ENCODE measurements at places on chromosomes 5 and 9. TPM values are rescaled to one million over a fixed set of nuclear protein-coding genes. Genes with fewer than 3 reads are reported as not detected.

- H3K27ac ChIP-seq, result no peak overlapping the region
- H3K4me1 ChIP-seq, result no peaks in the 10 kb centered on the region
- H3K4me3 ChIP-seq, result no peak overlapping the region
- DNase-seq, result no peak
These were observed 177.9 kb downstream of the PCSK1 start for GRCh38 chr5:96254980-96255691.

GRCh38 chr5:32664523-32664922 is 46.6 kb upstream of the NPR3 start:
- no peaks in the 10 kb centered on the region for H3K4me1 ChIP-seq
- no peak overlapping the region for H3K4me3 ChIP-seq
- no peak overlapping the region for H3K27ac ChIP-seq
- no peak for DNase-seq
- H3K27me3 ChIP-seq, result no peaks in the 10 kb centered on the region

DNA sequence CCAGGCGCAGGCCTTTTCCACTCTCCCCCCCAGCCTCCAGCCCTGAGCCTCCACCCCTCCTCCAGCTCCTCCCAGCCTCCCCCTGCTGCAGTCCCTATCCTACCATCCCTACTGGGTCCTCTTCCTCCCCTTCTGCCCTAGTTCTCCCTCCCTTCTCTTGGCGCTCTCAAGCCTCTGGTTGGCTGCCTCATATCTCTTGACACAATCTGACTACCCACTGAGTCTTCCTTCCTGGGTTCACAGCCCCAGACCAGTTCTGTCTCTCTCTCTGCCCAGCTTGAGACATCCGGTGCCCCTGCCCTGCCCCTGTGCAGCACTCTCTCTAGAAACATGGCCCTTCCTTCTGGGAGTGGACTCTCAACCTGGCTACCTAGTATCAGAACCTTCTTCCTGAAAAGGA is 76.2 kb downstream of the TSPAN17 start:
- H3K27me3 ChIP-seq, result no peaks in the 10 kb centered on the region
- H3K4me1 ChIP-seq, result peaks cover 24% of the 10 kb centered on the region
- no peaks in the 10 kb centered on the region for H3K36me3 ChIP-seq

GRCh38 chr9:108850293-108850897 is 5.4 kb downstream of the ACTL7B start:
- no peak overlapping the region for H3K27ac ChIP-seq
- H3K4me1 ChIP-seq, result peaks cover 7% of the 10 kb centered on the region
- no peak overlapping the region for H3K4me3 ChIP-seq
- H3K27me3 ChIP-seq, result no peaks in the 10 kb centered on the region

DNA sequence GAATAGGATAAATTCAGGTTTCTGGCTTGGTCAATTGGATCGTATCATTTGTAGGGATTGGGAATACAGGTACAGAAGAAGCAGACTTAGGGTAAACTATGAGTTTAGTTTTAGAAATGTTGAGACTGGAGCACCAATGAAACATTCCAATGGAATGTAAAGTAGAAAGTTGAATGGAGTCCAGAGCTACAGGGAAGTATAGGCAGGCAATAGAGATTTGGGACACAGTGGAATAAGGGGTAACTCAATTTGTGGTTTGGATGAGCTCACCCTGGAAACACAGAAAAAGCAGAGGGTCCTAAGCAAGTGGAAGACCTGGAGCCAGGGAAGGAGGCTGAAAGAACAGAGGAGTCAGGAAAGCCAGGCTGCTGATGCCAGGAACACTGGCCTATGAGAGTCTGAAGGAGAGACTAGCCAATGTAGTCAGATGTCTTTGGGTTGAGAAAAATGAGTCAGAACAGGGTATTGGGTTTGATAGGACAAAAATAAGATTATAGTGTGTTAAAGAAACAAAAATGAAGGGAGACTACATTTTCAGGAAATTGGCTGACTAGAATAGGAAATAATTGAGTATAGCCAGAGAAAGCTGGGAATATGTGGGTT is 72.8 kb downstream of the STARD4 start:
- no peak for DNase-seq
- H3K27ac ChIP-seq, result no peak overlapping the region
- no peaks in the 10 kb centered on the region for H3K27me3 ChIP-seq
- no peaks in the 10 kb centered on the region for H3K4me1 ChIP-seq
- H3K36me3 ChIP-seq, result no peaks in the 10 kb centered on the region

- no peak for DNase-seq
- H3K27ac ChIP-seq, result no peak overlapping the region
- H3K36me3 ChIP-seq, result peaks cover 9% of the 10 kb centered on the region
- H3K27me3 ChIP-seq, result no peaks in the 10 kb centered on the region
- no peaks in the 10 kb centered on the region for H3K4me1 ChIP-seq
These were observed 33.9 kb downstream of the HACD4 start for GRCh38 chr9:20997503-20998076.

Gene PRLR
- total RNA-seq, result 0.06 TPM

GRCh38 chr9:75930730-75931321 is 40.4 kb downstream of the PCSK5 start:
- H3K27me3 ChIP-seq, result no peaks in the 10 kb centered on the region
- peaks cover 3% of the 10 kb centered on the region for H3K4me1 ChIP-seq
- no peak overlapping the region for H3K27ac ChIP-seq
- no peak overlapping the region for H3K4me3 ChIP-seq
- DNase-seq, result peak; percentile 5
- no peaks in the 10 kb centered on the region for H3K36me3 ChIP-seq

DNA sequence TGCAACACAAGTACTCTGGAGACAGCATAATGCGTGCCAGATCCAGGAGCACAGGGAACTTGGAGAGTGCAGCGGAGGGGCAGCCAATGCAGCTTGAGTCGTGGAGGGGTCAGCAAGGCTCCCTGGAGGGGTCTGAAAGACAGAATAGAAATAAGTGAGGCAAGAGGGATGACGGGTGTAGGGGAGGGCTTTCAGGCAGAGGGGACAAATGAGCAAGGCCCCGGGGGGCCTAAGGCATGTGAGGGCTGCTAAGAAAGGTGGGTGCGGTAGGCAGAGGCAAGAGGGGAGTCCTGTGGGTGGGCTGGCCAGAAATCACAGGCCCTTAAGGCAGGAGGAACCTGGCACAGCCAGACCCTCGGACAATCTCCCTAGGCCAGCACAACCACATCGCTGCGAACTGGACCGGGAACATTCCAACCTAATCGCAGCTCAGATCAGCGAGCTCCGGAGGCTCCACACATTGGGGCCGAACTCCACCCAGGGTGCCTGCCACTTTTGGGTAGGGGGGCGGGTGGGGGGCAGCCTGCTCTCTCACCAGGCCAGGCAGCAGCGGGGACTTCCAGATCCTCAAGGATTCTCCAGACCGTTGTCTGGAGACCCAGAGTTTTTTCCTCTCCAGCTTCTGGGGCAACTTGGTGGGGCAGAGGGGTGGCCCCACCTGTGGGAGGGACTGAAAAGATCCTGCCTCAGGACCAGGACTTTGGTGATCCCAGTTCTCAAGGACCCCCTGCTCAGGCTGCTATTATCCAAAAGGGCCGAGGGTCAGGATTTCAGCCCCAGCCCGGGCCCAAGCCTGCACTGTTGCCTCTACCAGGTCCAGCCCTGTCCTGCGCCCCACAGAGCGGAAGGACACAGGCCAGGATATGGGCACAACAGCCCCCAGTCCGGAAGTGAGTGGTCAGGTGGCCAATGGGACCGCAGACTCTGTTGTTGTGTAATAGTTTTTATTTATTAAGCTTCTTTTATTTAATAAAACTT is 22.7 kb upstream of the CYSTM1 start:
- DNase-seq, result no peak
- no peaks in the 10 kb centered on the region for H3K36me3 ChIP-seq
- no peak overlapping the region for H3K27ac ChIP-seq
- H3K27me3 ChIP-seq, result peaks cover 40% of the 10 kb centered on the region
- H3K4me1 ChIP-seq, result no peaks in the 10 kb centered on the region

DNA sequence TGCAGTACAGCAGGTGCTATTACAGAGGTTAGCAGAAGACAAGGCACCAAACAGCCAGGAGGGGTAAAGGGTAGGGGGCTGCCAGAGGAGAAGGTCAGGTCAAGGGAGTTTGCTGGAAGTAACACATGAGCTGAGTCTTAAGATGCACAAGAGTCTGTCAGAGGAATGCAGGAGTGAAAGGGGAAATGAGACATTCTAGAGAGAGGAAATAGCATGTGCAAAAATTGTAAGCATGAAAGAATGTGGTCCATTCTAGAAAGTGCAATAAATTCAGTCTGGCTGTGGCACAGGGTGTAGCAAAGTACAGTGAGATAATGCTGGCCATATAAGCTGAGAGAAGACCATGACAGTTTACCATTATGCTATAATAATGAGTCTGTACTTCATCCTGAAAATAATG is 6.6 kb downstream of the GOLGA1 start:
- no peak for DNase-seq
- H3K36me3 ChIP-seq, result peaks cover 32% of the 10 kb centered on the region
- no peak overlapping the region for H3K4me3 ChIP-seq
- no peaks in the 10 kb centered on the region for H3K27me3 ChIP-seq

GRCh38 chr5:72441862-72442540 is 65.2 kb downstream of the ZNF366 start:
- no peak for DNase-seq
- no peak overlapping the region for H3K4me3 ChIP-seq
- peaks cover 5% of the 10 kb centered on the region for H3K4me1 ChIP-seq
- no peaks in the 10 kb centered on the region for H3K36me3 ChIP-seq
- no peak overlapping the region for H3K27ac ChIP-seq

DNA sequence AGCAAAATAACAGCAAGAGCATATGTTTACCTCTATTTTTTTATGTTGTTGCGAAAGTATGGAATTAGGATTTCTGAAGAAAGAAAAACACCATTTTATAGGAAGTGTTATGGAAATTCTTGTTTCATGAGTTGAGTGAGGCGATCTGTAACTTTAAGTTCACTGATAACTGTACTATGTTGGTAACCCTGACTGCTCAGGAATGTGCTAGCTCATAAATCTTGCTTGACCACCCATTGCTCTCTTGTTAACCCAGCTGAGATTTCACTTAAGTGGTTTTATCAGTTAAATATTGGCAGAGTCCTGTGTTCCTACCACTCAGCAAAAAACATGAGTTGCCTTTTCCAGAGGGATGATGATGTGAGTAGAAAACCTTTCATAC is 91.1 kb upstream of the STARD4 start:
- no peak overlapping the region for H3K4me3 ChIP-seq
- H3K27me3 ChIP-seq, result no peaks in the 10 kb centered on the region
- H3K27ac ChIP-seq, result peak overlapping the region; percentile 64
- H3K4me1 ChIP-seq, result peaks cover 17% of the 10 kb centered on the region
- no peaks in the 10 kb centered on the region for H3K36me3 ChIP-seq

GRCh38 chr5:169826618-169827017 is 153.7 kb downstream of the INSYN2B start:
- DNase-seq, result no peak
- no peak overlapping the region for H3K27ac ChIP-seq
- H3K36me3 ChIP-seq, result no peaks in the 10 kb centered on the region
- no peak overlapping the region for H3K4me3 ChIP-seq
- no peaks in the 10 kb centered on the region for H3K27me3 ChIP-seq

GRCh38 chr5:115229606-115230005 is 33.1 kb downstream of the PGGT1B start:
- H3K36me3 ChIP-seq, result peaks cover 9% of the 10 kb centered on the region
- DNase-seq, result no peak
- no peaks in the 10 kb centered on the region for H3K27me3 ChIP-seq
- H3K4me3 ChIP-seq, result no peak overlapping the region
- no peaks in the 10 kb centered on the region for H3K4me1 ChIP-seq
- H3K27ac ChIP-seq, result no peak overlapping the region

- DNase-seq, result no peak
- no peaks in the 10 kb centered on the region for H3K27me3 ChIP-seq
- no peaks in the 10 kb centered on the region for H3K4me1 ChIP-seq
- H3K4me3 ChIP-seq, result no peak overlapping the region
- peaks cover 6% of the 10 kb centered on the region for H3K36me3 ChIP-seq
These were observed 103.4 kb downstream of the PHF2 start for GRCh38 chr9:93679536-93680442.

- peaks cover 10% of the 10 kb centered on the region for H3K4me1 ChIP-seq
- H3K36me3 ChIP-seq, result no peaks in the 10 kb centered on the region
- H3K27me3 ChIP-seq, result peaks cover under 1% of the 10 kb centered on the region
- no peak for DNase-seq
- no peak overlapping the region for H3K4me3 ChIP-seq
These were observed 5.3 kb upstream of the CFAP95 start for GRCh38 chr9:69815313-69815712.

- no peak for DNase-seq
- no peaks in the 10 kb centered on the region for H3K4me1 ChIP-seq
- H3K36me3 ChIP-seq, result no peaks in the 10 kb centered on the region
- H3K27me3 ChIP-seq, result peaks cover 93% of the 10 kb centered on the region
- H3K4me3 ChIP-seq, result no peak overlapping the region
These were observed 546.1 kb downstream of the NR2F1-AS1 start for GRCh38 chr5:93034621-93035590.

GRCh38 chr5:103345461-103345860 is 86.9 kb downstream of the MACIR start:
- DNase-seq, result no peak
- no peak overlapping the region for H3K27ac ChIP-seq
- no peaks in the 10 kb centered on the region for H3K27me3 ChIP-seq
- no peaks in the 10 kb centered on the region for H3K36me3 ChIP-seq
- peaks cover 7% of the 10 kb centered on the region for H3K4me1 ChIP-seq
- no peak overlapping the region for H3K4me3 ChIP-seq

Gene PTGES2
- total RNA-seq, result 132 TPM

Gene ARHGEF28
- total RNA-seq, result 0.30 TPM

DNA sequence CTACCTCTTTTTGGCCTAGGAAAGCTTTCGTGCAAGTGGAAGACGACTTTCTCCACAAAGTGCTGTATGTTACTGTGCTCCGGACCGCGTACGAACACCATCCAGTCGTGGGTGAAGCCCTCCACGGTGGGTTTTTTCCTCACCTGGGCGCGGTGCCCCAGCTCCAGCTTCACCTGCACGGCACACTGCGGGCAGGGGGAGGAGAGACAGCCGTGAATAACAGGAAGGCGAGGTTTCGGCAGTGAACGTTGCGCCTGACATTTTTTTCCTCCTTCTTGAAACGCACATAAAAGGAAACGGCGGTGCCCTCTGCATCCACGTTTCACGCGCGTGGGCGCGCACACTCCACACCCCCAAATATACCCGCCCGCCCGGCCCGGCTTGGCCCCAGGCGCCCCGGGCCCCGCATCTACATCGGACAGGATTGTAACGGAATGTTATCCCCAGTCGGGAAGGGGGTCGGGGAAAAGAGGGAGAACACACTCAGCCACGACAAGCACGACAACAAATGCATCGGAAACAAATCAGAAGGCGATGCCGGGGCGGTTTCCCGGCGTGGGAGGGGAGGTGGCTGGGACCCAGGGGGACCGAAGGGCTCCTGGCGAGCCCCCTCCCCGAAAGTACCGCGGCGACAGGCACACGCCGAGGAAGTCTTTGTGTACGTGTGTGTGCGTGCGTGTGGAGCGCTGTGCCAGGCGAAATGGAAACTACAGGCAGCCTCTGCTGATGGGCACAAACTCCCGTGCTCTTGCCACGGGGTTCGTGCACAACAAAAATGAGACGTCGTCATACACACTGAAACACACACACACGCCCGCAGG is 1.4 kb downstream of the MLLT3 start:
- DNase-seq, result peak; percentile 48
- H3K4me1 ChIP-seq, result peaks cover 14% of the 10 kb centered on the region
- H3K4me3 ChIP-seq, result peak overlapping the region; percentile 81
- H3K36me3 ChIP-seq, result no peaks in the 10 kb centered on the region

- DNase-seq, result peak; percentile 4
- H3K27me3 ChIP-seq, result no peaks in the 10 kb centered on the region
- no peak overlapping the region for H3K4me3 ChIP-seq
These were observed 193.3 kb upstream of the SNX2 start for GRCh38 chr5:122581629-122582028.
